Stimulated activated CD8-positive, alpha-beta memory T cell treated with anti-CD3 and anti-CD28 coated beads, Interleukin-15, amount 100 ng/mL, for 4 hours (primary cell): ENCODE measurements at places on chromosomes 16 and 17.

GRCh38 chr17:42617956-42618431, 8.5 kb downstream of the TUBG1 start:
- no peak for DNase-seq

DNA sequence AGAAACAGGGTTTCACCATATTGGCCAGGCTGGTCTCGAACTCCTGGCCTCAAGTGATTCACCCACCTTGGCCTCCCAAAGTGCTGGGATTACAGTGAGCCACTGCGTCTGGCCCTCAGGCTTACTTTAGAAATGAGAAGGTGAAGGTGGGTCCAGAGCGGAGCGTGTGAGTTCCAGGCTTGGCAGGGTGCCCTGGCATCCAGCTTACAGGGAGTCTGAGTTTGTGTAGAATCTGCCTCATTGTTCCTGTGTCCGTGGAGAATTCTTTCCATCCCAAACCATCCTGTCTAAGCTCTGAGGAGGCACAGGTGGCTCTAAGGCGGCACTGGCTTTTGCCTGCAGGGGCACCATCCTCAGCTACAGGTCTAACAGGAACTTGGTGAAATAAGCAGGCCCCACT, 50.6 kb downstream of the RAB11FIP3 start:
- DNase-seq: no peak

- DNase-seq: no peak
These were observed 17.9 kb downstream of the SEC14L5 start for GRCh38 chr16:4976079-4976478.

GRCh38 chr17:381516-381915, 28.9 kb upstream of the RPH3AL start:
- no peak for DNase-seq

- no peak for DNase-seq
These were observed 2.2 kb upstream of the KRTAP4-1 start for GRCh38 chr17:41186872-41187271.

DNA sequence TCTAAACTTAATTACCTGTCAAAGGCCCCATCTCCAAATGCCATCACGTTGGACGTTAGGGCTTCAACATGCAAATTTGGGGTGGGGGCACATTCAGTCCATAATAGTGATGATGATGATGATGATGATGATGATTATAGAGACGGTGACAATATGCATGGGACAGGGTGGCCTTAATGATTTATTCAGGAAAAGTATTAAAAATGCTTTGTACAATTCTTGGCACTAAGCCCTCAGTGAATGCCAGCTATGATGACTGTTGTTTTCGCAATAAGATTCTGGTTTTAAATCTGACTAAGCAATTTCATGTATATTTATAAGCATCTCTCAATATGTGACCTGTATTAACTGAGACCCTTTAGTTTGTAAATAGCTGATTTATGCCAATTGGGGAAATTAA, 106.3 kb downstream of the C16orf95 start:
- no peak for DNase-seq

DNA sequence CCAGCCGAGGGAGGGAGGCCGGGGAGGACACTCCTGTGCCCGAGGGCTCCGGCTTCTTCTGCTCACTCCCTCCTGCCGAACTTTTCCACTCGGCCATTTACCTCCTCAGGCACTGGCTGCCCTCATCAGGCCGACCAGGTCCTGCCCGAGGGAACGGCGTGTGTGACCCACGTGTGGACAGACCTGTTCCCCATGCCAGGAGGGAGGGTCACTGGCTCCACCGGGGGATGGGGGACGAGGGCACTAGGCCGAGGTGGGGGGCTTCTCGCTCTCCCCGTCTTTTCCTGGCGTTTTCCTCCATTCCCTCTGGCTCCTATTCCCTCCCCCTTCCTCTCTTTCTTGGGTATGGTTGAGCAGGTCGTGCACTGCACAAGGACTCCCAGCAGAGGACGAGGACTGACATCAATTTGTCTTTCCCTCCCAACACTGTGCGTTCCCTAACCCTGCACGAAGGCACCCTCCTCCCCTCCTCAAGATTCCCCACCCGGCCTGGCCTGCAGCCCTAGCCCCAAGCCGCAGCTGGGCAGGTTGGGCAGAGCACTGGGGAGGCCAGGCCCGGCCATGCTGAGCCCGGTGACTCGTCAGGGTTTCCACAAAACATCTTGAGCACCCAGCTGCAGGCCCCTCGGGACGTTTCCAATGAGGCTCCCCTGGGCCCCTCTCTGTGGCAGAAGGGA, 3.2 kb upstream of the IL17C start:
- DNase-seq: no peak

- DNase-seq: no peak
These were observed 2.7 kb upstream of the TRAF7 start for GRCh38 chr16:2152695-2153506.

DNA sequence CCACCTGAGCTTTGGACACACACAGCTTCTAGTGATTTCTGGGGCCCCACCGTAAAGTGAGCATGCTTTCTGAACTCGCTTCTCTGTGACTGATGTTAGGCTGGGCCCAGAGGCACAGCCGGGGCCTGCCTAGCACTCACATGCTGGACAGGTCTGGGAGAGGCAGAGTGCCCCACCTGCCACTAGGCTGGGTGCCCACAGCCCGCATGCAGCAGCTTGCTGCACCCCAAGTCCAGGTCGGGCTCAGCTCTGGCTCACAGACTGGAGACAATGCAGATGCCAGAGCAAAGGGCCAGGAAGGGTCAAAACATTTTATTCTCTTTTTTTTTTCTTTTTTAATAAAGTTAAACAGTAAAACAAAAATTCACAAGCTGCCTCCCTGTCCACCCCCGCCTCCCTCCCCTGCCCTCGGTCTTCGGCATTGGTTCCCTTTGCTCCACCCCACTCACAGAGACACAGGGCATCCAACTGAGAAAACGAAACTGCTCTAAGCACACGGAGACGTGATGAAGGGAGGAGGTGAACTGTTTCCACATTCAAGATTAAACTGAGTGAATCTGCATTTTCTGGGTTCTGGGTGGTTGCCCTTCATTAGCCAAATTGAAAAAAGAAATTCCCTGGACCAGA, 9.7 kb downstream of the CNP start:
- no peak for DNase-seq

DNA sequence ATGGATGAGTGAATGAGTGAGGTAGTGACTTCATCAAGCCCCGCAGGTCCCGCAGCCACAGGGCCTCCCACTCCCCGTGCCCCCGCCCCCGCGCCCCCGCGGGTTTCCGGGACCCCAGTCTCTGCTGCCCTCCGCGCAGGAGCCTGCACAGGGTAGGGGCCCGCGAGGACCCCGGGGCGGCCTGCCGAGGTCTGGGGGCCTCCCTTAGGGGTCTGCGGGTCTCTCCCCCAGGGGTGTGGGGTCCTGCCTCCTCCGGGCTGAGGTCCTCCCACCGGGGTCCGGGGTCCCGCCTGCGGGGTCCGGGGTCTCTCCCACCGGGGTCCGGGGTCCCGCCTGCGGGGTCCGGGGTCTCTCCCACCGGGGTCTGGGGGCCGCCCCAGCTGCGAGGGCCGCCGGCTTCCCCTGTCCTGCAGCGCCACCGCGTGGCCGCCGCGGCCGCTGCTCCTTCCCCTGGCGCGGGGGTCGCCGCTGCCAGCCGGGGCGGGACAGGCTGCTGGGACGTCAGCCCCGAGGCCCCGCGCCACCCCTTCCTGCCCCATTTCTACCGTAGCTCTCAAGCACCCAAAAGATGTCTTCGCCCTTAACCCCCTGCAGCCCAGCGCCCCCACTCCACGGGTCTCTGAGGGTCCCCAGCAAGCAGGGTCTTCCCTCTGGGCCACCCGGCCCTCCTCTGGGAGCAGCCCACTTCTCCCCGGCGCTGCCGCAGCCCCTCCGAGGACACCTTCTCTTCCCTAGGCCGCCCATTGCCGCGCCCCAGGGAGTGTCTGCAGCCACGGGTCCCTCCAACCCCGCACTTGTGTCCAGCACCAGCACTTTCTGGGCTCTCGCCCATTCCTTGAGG, 10.4 kb upstream of the CHMP6 start:
- DNase-seq: no peak

DNA sequence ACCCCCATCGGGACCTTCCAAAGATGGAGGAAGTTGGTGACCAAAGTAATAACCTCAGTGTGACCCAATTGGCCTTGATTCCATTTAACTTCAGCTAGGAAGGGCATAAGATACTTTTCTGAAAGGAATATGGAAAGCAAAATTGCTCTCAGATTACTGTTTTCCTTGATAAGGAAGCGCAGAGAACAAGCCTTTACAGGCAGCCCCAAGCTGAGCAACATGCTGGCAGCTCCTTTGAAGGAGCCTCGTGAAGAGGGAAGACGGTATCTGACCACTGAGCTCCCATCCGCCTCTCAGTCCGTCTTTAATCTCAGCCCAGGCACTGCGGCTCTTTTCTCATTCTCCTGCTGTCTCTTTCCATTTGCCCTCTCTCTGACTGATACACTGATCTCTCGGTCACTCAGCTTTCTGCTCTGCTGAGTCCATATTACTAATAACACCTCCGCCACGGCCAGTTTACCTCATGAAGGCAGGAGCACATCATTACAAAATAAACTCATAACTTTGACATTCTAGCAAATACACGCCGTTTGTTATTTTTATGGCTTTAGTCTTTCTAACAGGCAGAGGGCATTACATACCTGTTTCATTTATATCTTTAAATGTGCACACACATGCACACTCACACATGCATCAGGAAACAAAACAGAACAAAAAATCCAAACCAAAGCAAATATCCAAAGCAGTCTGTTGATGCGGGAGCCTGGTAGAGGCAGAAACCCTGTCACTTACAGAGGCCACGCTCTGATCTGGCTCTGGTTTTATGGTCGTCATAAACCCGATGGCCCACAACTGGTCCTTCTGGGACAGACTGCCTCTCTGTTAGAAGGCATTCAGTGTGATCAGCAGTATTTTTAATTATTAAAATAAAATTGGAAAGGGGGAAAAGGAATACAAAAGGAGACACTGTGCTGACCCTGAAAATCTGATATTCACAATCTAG, 183.2 kb downstream of the AATF start:
- no peak for DNase-seq

DNA sequence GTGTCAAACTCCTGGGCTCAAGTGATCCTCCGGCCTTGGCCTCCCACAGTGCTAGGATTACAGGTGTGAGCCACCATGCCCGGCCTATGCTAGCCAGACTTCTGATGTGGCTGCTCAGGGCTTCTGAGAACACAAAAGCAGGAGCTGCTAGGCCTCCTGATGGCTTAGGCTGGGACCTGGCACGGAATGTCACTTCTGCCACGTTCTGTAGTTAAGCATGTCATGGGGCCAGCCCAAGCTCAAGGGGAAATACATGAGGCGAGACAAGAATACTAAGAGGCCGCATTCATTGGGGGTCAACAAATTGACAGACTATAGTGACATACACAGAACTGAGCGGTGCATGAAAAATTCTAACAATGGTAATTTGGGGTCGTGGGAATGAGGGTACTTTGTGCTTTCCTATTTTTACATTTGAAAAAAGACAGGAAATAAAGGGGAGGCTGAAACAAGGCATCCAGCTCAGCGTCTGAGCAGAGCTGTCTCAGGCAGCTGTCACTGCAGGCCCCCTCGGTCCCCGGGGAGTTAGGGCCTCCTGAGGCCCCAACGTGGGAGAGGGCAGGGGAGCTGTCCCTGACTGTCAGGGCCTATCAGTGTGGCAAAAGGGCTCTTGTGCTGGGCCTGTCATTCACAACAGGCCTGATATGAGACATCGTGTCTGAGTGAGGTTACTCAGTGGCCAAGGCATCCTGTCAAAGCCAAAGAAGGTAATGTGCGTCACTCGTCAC, 26.4 kb downstream of the CFAP20 start:
- DNase-seq: no peak

DNA sequence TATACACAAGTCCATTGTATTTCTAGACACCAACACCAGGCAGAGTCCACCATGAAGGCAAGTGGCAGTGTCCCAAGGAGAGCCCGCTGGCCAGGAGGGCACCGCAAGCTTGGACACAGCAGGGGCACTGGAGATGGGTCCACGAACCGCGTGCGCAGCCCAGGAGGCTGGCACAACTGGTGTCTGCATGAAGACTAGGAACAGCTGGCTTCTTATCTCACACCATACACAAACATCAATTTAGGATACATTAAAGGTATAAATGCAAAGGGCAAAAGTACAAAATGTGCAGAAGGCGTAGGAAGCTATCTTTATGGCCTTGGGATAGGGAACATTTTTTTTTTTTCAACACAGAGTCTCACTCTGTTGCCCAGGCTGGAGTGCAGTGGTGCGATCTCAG, 52.4 kb downstream of the ANKRD11 start:
- DNase-seq: no peak

DNA sequence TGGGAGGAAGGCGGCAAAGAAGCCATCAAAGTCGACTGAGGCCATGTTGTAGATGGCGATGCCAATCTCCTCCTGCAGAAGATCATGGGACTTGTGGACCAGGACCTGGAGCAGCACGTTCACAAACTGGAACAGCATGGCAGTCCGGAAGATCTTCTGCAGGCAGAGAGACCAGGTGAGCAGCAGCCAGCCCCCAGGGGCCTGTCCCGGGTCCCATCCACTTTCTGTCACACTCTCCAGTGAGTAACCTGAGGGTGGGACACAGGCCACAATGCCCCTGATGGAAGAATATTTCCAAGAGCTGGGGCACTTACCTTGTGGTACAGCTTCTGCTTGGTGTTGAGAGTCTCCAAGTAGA, 38.0 kb upstream of the GSG1L start:
- DNase-seq: no peak

DNA sequence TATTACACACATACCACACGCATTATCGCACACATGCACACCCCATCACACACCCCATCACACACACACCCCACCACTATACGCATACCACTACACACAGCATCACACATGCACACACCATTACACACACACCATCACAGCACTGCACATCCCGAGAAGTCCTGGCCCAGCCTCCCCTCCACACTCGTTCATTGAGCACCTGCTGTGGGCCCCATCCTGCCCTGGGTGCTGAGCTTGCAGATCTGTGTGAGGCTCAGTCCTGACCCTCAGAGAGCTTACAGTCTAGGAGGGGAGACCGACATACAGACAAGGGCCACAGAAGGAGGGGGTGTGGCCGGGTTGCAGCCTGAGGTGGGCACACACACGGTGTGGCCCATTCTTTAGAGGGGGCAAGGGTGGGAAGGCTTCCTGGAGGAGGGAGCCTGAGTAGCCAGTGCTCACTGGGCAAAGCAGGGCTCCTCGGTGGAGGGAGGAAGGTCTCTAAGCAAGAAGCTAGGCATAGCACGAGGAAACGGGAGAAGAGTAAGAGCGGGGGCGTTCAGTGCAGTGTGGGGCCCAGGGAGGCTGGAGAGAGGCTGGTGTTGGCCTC, 206.6 kb downstream of the NTN1 start:
- no peak for DNase-seq

- DNase-seq: no peak
These were observed 41.1 kb downstream of the BAHCC1 start for GRCh38 chr17:81436294-81436849.

- no peak for DNase-seq
These were observed 91.3 kb downstream of the METRNL start for GRCh38 chr17:83170571-83171260.
